CD4-positive, CD25-positive, alpha-beta regulatory T cell (primary cell): ENCODE measurements at places on chromosomes 5 and 9. TPM values are rescaled to one million over a fixed set of nuclear protein-coding genes. Genes with fewer than 3 reads are reported as not detected.
A peak's percentile ranks its signal among the peaks of the same experiment; 100 is the strongest.

The FOXD4L6 gene
- not detected for total RNA-seq

GRCh38 chr9:108724652-108725051 lies 131.1 kb downstream of the ACTL7B start:
- DNase-seq = no peak
- H3K36me3 ChIP-seq = no peaks in the 10 kb centered on the region
- H3K4me1 ChIP-seq = no peaks in the 10 kb centered on the region
- no peak overlapping the region for H3K27ac ChIP-seq
- H3K4me3 ChIP-seq = no peak overlapping the region

DNA sequence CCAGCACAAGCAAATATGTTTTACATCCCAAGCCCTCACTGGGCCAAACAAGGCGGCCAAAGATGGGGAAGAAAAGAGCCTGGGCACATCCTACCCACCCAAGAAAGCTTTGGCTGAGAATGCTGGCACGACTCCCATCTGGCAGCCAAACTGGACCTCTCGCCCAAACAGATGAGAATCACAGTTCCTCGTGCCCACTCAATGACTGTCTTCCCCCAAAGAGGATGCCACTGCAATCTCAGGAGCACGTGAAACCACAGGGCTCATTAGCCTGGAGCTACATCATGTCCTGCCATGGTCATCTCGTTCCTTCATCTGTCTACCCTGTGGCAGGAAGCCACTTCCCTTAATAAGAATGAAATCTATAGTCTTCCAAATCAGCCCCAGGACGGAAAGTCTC lies 536.8 kb downstream of the BNC2 start:
- no peak for DNase-seq
- no peaks in the 10 kb centered on the region for H3K36me3 ChIP-seq
- no peaks in the 10 kb centered on the region for H3K27me3 ChIP-seq
- no peaks in the 10 kb centered on the region for H3K4me1 ChIP-seq

The RALGPS1 gene
- 10.3 TPM for total RNA-seq

The PHF2 gene
- total RNA-seq = 29.4 TPM

GRCh38 chr5:100469767-100470166 lies 65.4 kb upstream of the FAM174A start:
- no peaks in the 10 kb centered on the region for H3K36me3 ChIP-seq
- H3K27me3 ChIP-seq = peaks cover 6% of the 10 kb centered on the region
- no peak for DNase-seq
- no peak overlapping the region for H3K27ac ChIP-seq

DNA sequence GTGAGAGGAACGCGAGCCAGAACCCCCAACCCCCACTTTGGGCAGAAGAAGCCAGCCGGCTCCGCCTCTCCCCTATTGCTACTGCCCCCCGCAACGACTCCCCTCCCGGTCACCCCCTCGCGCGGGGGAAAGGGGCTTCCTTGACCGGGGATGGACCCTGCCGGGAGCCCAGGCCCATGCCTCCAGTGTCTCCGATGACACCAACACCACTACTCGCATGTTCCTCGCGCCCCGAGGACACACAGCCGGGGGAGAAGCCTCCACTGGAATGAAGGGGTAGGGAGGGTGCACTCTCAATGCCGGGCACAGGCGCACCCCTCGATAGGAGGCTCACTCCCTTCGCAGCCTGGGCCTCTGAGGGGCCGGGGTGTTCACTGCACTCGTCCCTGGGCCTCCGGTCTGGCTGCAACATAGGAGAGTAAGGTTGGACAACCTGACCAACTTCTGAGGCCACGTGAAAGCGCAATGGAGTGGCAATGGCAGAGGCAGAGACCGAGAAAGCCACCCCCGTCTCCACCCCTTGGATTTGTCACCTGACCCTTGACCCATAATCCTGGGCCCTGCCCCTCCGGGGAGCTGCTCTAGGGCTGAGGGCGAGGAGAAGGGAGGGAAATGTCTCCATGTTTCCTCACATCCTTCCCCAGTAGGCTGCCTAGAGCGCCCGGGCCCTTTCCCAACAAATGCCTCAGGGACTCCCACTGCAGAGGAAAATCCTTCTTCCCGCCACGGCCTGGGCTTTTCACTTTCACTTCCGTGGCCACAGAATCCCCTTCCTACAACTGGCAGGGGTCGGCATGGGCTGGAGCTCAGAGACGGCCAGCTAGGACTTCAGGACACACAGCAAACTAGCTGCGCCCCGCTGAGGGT lies 1.1 kb upstream of the CNTFR start:
- H3K27me3 ChIP-seq = peaks cover 42% of the 10 kb centered on the region
- no peaks in the 10 kb centered on the region for H3K36me3 ChIP-seq
- no peak overlapping the region for H3K27ac ChIP-seq
- peak; percentile 10 for DNase-seq
- peak overlapping the region; percentile 44 for H3K4me3 ChIP-seq
- H3K4me1 ChIP-seq = peaks cover 27% of the 10 kb centered on the region

DNA sequence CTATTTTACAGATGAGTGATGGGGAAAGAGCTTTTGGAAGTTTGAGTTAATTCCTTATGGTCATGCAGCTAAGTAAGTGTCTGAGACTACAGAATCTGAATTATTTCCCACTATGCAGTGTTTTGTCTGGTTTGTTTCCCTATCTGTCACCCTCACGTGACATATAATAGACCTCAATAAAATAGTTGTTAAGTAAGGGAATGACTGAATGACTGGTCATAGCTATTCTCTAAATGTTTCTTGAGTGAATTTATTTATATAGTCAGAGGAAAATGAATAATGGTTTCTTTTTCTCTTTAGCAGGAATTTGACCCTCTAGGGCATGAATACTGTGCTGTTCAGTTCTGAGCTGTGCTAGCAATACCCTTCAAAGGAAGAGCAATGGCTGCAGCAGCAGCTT lies 10.3 kb downstream of the TRIM32 start:
- H3K4me1 ChIP-seq = peaks cover 25% of the 10 kb centered on the region
- no peak overlapping the region for H3K4me3 ChIP-seq
- peaks cover 32% of the 10 kb centered on the region for H3K36me3 ChIP-seq
- DNase-seq = no peak
- no peaks in the 10 kb centered on the region for H3K27me3 ChIP-seq
- H3K27ac ChIP-seq = no peak overlapping the region

The PCA3 gene
- not detected for total RNA-seq

The PCDHB2 gene
- not detected for total RNA-seq

DNA sequence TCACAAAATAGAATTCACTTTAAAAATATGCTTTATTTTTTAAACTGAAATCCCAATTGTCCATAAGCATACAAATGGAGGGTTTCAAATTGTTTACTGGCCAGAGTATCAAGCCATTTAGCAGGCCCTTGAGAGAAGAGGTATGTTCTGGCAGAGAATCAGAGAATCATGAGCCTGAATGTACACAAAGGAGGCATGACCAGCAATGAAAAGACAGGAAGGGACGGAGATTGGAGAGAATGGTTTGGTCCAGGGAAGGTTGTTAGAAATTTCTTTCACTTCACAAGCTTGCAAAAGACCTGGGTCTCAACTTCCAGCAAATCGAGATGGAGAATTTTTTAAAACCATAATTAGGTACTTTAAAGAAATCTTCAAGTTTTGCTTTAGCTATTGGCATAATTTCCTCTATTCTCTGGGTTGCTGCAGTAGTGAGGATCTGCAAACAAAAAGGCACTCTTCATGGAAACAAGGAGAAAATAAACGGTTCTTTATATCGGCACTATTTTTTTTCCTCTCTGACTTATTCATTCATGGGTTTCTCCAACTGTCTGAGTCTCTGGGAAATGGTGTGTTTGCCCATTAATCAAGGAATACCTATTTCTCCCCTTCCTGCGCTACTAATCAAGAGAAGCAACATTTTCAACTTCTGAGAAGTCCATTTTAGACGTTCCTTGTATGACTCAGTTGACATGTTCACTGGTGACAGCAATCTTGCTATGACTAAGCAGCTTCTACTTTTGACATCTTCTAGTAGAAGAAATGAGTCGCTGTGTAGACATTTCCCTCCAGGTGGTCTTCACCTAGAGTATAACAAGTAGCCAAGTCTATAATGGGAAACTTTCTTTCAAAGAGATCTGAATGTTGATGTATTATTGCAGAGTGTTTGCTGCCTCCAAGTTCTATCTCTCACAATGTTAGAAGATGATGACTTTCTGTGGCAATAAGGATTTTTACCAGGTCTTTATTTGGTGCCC lies 23.1 kb upstream of the ERCC6L2 start:
- H3K4me1 ChIP-seq = peaks cover 14% of the 10 kb centered on the region
- DNase-seq = peak; percentile 81
- H3K36me3 ChIP-seq = no peaks in the 10 kb centered on the region
- no peaks in the 10 kb centered on the region for H3K27me3 ChIP-seq
- H3K27ac ChIP-seq = no peak overlapping the region

- H3K27ac ChIP-seq = no peak overlapping the region
- H3K27me3 ChIP-seq = no peaks in the 10 kb centered on the region
- no peaks in the 10 kb centered on the region for H3K4me1 ChIP-seq
- H3K36me3 ChIP-seq = no peaks in the 10 kb centered on the region
- no peak overlapping the region for H3K4me3 ChIP-seq
Observed at GRCh38 chr5:153903321-153903720, 135.4 kb downstream of the FAM114A2 start.

GRCh38 chr9:33837138-33837537 lies 20.2 kb downstream of the UBE2R2 start:
- H3K4me1 ChIP-seq = peaks cover 11% of the 10 kb centered on the region
- no peaks in the 10 kb centered on the region for H3K27me3 ChIP-seq
- DNase-seq = no peak
- H3K27ac ChIP-seq = no peak overlapping the region

The EMB gene
- total RNA-seq = 195 TPM

GRCh38 chr5:137040024-137040423 lies 459.1 kb downstream of the SPOCK1 start:
- no peak overlapping the region for H3K27ac ChIP-seq
- no peak overlapping the region for H3K4me3 ChIP-seq
- H3K4me1 ChIP-seq = no peaks in the 10 kb centered on the region
- H3K27me3 ChIP-seq = no peaks in the 10 kb centered on the region
- DNase-seq = no peak
- H3K36me3 ChIP-seq = no peaks in the 10 kb centered on the region

- H3K4me3 ChIP-seq = no peak overlapping the region
- H3K36me3 ChIP-seq = no peaks in the 10 kb centered on the region
- no peak overlapping the region for H3K27ac ChIP-seq
Observed at GRCh38 chr9:112764837-112765236, 14.3 kb downstream of the SNX30 start.

The SLU7 gene
- 106 TPM for total RNA-seq

DNA sequence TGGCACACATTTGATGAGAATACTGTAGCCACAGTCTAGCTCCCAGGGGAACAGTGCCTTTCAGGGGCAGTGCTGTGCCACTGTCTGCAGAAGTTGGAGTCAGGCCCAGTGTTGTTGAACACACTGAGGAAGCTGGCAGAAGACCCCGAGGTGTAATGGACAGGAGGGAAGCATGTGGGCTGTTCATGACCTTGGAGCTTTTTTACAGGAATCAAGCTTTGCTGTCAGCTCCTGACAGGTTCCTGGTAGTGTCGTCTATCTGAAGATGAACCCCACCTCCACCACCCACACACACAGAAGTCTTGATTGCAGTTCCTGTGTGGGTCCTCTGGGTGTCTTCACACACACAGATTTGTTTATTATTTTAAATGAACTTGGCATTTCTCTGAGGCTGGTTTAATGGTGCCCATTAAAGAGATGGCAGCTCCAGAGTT lies 40.3 kb upstream of the TNFAIP8 start:
- H3K4me3 ChIP-seq = peak overlapping the region; percentile 54
- DNase-seq = peak; percentile 86
- peaks cover 7% of the 10 kb centered on the region for H3K36me3 ChIP-seq
- H3K27ac ChIP-seq = peak overlapping the region; percentile 70
- peaks cover 96% of the 10 kb centered on the region for H3K4me1 ChIP-seq

DNA sequence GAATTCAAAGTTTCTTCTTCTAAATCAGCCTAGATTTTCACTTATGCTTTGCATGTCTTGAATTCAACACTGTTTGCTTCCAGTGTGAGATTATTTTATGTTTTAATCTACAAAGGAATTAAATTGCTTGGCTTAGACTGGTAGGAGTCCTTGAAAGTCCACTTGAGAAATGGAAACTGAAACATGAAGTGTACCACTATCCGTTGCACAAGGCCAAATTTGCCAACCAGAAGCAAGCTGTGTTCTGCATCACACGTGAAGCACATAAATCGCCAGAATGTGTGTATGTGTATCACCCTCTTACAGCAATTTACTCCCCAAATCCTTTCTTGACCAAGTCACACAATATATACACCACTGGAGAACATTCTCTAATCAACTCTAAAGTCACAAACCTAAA lies 10.3 kb downstream of the SEMA6A start:
- no peaks in the 10 kb centered on the region for H3K36me3 ChIP-seq
- H3K4me3 ChIP-seq = no peak overlapping the region
- DNase-seq = no peak
- H3K27ac ChIP-seq = no peak overlapping the region

The ANKRD18A gene
- total RNA-seq = 10.9 TPM
